ENCODE measurements at places on chromosomes 3 and 15.

GRCh38 chr3:147408188-147409100, 721 bp upstream of the ZIC1 start:
- no peak for DNase-seq

DNA sequence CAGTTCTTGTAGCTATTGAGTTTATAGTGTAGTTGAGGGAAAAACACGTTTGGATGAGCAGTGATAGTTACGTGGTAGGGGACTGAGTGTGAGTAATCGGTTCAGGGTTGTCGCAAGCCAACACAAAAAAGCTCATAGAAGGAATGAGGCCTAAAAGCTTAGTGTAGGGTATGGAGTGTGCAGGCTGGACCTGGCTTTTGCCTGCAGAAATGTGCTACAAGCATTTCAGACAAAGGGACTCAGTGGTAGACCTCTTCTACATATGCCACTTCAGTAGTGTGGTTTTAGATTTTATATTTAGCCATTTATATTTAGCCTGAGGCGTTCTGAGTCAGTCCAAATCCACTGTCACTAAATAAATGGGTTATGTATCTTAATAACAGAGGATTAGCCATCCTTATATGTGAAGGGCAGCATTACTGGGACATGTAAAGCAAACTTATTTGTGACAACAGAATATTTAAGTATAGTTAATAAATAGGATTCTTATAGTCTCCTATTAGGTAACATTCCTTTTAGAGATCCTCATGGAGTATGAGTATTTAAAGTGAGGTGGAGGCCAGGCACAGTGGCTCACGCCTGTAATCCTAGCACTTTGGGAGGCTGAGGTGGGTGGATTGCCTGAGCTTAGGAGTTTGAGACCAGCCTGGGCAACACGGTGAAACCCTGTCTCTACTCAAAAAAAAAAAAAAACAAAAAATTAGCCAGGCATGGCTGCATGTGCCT, 21.8 kb downstream of the ATP2C1 start:
- DNase-seq, result no peak

DNA sequence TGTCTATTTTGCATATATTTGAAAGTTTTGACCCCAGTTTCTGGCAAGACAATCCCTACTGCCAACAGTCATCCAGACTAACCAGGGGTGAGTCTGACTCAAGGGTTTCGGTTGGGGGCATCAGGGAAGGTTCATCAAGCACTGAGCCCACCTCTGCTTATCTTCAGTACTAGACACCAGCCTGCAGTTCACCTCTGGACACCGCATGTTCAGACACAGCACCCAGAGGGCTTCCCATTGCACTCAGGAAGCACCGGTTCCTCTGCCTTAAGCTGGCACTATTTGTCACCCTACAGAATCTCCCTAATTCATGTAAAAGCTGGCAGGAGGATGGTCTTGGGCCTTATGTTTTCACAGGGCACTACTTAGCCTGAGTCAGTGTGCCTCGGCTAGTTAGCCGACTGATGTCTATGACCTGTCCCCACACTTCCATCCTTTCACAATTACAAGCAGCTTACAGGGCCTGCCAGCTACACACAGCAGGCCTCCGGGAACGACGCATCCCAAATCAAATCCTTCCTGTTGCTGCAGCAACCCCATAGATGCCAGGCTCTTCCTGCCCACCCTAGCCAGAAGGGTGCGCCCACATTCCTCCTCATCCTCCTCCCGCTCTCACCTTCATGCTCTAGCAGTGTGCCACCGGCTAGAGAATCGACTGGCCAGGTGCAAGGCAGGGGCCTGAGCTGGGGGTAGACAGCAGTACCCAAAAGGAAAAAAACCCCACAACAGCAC, 52.5 kb downstream of the SH3BP5 start:
- DNase-seq, result no peak

DNA sequence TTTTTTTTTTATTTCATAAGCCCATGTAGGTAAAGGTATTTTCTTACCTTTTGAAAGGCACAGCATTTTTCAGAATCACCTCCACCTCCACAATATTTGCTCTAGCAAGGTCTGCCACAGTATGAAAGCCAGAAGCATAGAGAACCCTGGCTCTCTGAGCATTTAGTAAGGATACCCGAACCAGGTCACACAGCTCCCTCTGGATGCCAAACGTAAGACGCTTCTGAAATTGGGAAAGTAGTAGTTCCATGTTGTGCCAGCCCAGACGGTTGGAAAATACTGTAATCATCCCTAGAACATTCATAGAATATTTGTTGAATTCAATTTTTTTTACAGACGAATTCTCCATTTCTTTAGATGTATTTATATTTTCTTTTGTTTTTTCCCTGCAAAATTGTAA, 52.4 kb downstream of the POLQ start:
- DNase-seq, result no peak
